ENCODE measurements at places on chromosomes 1 and 21.
A peak's percentile ranks its signal among the peaks of the same experiment; 100 is the strongest.

DNA sequence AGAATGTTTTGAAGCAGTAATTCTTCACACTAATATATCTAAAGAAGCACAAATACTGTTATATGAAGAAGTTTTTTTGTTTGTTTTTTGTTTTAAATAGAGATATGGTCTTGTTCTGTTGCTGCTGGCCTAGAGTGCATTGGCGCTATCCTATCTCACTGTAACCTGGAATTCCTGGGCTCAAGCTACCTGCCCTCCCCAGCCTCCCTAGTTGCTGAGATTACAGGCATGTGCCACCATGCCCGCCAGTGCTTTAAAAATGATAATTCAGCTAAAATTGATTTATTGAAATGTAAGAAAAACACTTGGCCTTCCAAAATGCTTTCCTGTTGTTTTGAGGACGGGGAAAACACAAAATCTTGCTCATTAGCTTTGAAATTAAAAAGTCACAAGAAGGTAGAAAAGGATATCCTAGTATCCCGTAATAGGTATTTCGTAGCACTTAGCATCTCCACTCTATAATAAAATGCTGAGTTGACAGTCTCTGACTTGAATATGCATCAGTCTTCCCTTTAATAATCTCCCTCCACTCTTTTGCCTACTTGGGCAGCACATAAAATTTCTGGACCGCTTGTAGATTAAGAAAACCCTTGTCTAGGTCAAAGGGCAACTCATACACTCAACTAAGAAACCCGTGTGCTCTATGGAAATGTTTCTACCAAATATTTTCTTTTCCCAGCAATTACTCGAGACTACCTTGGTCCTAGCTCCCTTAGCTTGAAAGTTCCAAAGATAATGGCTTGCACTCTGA, 1.3 kb downstream of the SCYL3 start:
- DNase-seq = no peak

DNA sequence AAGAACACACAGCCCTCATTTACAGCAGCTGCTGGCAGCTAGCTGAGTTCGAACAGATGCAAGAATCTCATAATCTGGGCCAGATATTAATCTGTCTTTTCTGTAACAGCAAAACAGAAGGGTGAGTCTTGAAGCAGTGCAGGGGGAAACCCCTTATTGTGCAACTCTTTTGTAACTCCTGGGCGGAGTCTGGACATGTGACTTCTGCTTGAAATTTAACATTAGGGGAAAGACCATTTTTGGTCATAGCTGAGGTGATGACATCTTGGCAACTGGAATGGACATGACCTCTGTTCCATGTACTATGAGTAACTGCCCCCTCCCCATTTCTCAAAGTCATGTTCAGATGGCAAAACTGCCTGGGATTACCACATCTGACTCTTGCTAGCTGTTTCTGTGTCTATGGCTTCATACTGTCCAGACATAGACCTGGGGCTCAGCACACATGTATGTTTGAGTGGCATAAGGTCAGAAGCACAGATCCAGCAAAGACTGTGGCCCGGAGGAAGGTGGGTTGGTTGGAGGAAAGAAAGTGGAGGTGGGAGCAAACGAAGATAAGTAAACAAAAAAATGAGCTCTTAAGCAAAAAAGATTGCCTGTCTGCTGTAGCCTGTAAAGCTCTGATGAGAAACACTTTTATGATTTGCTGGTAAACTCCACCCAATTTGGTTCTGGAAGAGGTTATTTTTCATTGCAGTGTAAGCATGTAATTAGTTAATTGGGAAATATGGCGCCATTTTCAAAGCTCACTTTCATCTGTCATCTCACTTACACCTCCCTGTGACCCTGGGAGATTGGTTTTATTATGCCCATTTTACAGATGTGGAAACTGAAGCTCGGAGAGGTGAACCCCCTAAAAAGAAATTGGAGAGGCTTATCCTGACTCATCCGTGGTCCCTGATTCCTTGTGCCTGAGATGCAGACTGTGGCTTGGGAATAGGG, 26.1 kb downstream of the ETS2 start:
- DNase-seq = peak; percentile 93

DNA sequence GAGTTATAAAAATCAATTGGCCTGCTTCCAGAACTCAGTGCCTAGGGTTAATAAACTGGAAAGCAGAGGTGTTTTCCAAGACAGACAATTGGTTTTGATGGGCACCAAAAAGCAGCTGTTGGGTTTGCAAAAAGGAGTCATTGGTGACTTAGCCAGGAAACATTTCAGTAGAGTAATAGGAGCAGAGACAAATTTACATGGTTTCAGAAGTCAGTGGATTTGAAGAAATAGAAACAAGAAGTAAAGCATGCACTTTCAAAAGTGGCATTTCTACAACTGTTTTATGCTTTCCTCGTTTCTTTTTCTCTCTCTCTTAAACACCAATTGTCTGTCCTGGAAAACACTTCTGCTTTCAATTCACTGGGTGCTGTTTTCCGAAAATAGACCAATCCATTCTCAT, 87.8 kb downstream of the GLUL start:
- no peak for DNase-seq

- DNase-seq = no peak
Measured at GRCh38 chr1:176785056-176785455, 322.1 kb downstream of the PAPPA2 start.

- no peak for DNase-seq
Measured at GRCh38 chr1:219433496-219434131, 179.3 kb downstream of the ZC3H11B start.

DNA sequence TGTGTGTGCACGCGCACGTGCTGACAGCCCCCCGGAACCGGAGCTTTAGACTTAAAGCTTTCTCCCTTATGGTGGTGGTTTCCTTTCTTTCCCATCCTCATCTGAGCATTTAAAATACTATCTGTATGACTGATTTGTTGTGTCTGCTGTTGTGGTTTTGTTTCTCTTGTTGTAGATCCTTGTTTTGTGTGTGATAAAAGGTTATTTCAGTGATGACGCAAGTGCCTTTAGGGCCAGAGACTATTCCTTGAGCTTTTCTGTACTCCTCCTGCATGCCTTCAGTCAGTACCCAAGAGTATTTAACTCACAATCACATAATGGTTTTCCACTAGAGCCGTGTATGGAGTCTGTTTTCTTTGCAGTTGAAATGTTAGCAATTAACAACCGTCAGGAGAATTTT, 45.4 kb downstream of the LCA5L start:
- no peak for DNase-seq

GRCh38 chr21:31115249-31115648, 77.0 kb upstream of the KRTAP19-8 start:
- DNase-seq = no peak

DNA sequence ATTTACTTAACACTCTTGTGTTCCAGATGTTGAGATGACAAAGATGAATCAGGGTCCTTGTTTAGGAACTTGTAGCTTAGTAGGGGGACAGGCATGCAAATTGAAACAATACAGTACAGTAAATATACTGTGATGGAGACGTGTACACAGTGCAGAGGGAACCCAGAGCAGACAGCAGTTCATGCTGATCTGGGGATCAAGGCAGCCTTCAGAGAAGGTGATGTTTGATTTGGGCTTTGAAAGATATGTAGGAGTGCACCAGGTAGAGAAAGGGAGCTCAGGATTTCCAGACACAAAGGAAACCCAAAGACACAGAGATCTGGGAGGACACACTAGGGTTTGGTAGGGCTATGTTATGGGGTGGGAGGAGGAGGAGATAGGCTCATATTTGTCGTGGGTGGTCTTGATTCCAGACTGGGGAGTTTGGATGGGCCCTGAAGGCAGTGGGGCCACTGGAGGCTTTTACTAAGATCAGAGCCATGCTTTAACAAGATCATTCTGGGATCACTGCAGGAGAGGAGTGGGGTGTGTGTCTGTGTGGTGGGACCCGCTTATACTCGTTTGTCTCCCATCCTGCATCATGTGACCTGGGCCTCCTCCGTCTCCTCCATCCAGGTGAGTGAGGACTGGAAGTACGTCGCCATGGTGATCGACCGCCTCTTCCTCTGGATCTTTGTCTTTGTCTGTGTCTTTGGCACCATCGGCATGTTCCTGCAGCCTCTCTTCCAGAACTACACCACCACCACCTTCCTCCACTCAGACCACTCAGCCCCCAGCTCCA, 7.8 kb downstream of the CHRNB2 start:
- DNase-seq = no peak

DNA sequence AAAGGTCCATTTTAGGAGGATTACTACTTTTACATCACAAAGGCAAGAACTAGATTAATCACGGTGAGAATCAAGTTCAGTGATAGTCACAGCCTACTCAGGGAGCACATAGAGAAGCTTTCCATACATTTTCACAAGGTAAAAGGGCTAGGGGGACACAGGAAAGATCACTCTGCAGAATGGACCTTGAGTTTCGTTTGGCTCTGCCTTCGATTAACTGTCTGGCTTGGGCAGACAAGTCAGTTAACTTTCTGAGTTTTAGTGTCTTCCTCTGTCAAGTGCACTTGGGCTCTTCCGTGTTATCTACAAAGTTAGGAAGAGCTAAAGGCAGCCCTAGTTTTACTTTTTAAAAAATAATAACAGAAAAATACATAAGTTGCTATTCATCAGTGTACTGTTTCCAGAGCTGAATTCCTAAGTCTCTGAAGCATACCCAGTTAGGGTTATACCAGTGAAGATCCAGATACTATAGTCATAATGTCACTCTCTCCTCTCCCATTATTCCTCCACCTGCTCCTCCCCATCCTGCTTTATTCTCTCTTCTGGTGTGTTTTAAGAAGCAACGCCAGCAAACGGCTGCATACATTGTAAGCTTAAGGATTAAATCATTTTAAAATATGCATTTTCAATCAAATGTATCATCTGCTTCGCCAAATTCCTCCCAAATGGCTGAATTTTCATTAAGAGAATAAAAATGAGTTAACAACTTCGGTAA, 1.7 kb downstream of the CEP170 start:
- no peak for DNase-seq

DNA sequence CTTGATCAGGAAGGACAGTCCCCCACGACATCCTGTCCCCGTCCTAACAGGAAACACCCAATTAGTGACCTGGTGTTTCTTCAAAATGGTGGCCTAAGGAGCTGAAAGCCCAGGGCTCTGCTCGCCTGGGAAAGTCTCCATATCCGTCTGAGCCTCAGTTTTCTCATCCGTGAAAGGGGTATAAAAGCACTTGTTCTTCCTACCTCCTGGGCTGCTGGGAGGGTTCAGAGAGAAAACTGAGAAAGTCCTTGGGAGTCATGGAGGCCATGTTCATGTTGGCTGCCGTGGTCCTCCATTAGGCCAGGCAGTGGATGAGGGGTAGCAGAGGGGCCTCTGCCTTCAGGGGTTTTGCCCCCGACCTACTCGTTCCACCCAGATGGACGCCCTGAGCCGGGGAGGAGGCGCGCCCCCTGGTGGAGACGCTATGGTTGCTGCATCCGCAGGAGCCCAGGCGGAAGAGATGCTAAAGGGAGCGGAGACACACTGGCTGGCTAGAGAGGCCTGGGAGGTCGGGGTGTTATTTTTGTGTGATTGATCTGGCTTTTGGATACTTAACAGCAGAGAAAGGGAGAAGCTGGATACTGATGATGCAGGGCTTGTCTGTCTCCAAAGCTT, 113.5 kb downstream of the PRDM2 start:
- DNase-seq = no peak

GRCh38 chr1:193417403-193417802, 231.0 kb upstream of the B3GALT2 start:
- no peak for DNase-seq

- DNase-seq = peak; percentile 46
Measured at GRCh38 chr1:44714944-44715571, 15.9 kb downstream of the RNU5D-1 start.

- DNase-seq = no peak
Measured at GRCh38 chr21:32132881-32133280, 146.0 kb downstream of the MIS18A start.

DNA sequence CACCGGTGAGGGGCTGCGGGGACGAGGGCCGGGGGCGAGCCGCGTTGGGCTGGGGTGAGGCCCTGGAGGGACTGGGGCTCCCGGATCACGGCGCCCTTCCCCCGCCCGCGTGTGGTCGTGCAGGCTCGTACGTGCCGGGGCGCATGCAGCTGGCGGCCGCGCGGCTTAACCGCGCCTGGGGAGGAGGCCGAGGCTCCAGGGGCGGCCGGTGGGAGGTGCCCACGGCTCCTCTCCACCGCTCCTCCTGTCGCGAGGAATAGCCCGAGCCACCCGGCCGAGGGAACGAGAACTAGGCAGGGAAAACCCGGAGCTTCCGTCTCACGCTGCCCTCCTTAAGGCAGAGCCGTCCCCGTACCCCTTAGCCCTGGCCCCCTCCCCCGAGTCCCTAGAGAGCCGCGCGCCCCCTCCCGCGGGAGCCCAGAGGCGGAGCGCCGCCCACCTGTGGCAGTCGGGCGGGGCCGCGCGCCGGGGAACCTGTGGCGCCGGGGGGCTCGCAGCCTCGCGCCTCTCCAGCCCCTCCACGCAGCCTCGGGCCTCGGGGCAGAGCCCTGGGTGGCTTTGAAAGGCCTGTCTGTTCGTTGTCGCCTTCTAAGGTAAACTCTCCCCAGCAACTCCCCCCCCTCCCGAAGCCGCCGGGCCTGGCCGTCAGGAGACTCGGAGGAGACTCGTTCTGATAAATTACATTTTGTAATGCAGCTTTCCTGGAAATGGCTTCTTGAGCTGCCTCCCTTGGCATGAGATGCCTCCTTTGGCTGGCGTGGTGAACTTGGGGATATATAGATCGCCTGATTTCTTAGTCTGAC, 746 bp downstream of the AK4 start:
- DNase-seq = no peak

- DNase-seq = no peak
Measured at GRCh38 chr21:35291973-35292627, 243.0 kb upstream of the RUNX1 start.

- no peak for DNase-seq
Measured at GRCh38 chr1:235485558-235485957, 18.7 kb downstream of the B3GALNT2 start.

DNA sequence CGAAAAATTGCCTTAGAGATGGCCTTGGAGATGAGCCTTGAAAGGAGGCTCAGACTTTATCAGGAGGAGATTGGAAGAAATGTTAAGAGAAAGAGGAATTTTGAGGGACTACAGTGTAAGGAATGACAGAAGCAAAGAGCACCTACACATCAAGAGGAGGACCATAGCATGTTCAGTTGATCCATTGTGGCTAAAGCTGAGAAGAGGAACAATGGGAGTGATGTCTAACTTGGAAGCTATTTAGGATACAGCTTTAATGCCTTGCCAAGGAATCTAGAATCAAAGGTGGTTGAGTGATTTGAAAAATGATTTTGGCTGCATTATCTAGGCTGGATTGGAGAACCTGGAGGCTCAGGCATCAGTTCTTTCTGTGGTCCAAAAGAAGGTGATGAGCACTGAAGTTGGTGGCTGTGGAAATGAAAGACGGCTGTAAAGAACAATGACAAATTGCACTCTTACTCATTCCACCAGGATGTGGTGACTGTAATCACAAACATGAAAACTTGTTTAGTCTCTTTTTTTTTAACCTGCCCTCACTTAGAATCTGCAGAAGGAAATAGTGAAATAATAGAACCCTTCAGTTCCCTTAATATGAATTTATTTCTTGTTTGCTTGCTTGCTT, 11.3 kb downstream of the FAM20B start:
- no peak for DNase-seq

DNA sequence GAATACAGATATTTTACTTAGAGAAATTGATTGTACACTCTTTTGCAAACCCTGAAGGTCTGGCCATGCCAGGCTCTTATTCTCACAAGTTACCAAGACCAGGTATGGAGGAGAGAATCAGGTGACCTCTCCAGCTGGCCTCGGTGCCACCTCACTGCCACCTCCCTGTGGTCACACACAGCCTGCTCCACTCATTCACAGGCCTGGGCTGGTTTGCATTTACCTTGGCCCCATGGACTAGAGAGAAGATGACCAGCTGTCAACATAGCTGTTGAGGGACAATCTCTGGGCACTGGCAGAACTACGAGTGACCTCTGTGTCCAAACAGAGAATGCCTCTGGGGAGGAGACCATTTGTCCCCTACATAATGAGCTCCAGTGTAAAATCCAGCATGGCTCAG, 291.2 kb upstream of the RUNX1 start:
- no peak for DNase-seq

Measured in fibroblast of skin of left quadriceps (primary cell).